AG04450 (cell line): ENCODE measurements at places on chromosomes 2 and 18. TPM values are rescaled to one million over a fixed set of nuclear protein-coding genes. Genes with fewer than 3 reads are reported as not detected.
A peak's percentile ranks its signal among the peaks of the same experiment; 100 is the strongest.

GRCh38 chr2:6314218-6314960 is 551.3 kb downstream of the CMPK2 start:
- DNase-seq = no peak

GRCh38 chr2:44598330-44599119 is 236.8 kb downstream of the CAMKMT start:
- no peak for DNase-seq

DNA sequence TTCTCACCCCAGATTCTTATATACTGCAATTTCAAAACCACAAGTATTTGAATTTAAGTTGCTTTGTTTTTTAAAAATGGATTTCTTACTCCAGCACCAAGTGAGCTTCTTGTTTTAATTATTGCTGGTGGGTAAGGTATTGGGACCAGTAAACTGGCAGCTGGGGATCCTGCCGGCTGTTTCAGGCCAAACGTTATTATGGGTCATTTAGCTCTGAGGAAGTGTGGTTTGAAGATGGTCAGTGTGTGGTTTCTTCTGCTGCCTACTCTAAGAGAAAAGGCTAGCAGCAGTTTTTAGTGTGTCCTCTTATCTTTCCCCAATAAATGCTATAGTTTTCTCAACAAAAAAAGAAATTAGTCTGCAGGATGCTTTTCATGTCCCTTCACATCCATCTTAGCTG is 30.6 kb downstream of the CFAP221 start:
- no peak for DNase-seq

DNA sequence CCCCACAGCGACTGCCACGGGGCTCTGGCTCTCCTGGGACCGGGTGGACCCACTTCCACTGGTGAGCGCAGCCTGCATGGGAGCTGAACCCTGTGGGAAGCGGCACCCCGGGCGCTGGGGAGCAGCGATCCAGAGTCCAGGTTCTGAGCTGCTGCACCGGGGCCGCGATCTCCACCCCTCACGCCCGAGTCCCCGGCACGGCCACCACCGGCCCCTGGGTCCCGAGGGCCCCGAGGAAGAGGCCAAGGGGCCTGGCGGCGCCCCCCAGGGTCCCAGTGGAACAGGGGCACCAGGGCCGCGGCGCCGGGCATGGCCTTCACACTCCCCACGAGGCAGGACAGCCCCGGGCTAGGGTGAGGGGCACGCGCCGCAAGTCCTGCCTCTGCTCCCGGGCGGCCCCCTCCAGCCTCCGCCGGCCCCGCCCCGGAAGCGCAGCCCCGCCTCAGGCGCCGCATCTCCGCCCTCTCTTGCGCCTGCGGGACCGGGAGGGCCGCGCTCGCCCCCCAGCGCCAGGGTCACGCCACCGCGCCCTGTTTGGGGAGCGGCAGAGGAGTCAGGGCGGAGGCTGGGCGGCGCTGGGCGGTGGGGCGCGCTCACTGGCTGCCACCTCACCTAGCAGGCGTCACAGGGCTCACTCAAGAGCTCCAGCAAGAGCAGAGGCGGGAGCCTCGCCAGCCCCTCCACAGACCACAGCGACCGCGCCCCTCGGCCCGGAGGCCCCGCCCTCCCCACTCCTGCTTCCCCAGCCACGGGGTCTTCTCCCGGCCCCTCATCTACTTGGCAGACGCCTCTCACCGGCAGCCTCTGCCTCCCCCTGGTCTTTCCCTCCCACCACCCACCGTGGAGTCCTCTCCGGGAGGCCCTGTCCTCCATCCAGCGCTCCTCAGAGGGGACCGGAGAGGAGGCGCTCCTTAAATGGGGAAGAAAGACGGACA is 26.8 kb downstream of the THAP4 start:
- peak; percentile 32 for DNase-seq

DNA sequence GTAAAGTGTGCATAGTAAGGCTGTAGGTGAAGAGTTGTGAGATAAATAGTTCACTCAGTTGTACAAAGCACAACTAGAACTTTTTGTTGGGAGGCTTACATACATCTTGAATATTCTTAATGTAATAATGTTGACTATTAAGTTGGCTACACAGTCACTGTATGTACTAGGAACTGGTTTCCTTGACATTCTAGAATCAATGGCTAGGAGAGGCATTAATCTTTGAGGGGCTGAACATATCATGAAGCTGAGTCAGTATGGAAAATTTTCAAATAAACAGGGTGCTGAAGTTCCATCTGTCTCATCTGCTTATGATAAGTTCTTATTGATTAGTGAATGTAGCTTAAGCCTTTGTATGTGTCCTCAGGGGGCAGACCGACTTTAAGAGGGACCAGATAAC is 23.4 kb downstream of the METTL21A start:
- DNase-seq = no peak

DNA sequence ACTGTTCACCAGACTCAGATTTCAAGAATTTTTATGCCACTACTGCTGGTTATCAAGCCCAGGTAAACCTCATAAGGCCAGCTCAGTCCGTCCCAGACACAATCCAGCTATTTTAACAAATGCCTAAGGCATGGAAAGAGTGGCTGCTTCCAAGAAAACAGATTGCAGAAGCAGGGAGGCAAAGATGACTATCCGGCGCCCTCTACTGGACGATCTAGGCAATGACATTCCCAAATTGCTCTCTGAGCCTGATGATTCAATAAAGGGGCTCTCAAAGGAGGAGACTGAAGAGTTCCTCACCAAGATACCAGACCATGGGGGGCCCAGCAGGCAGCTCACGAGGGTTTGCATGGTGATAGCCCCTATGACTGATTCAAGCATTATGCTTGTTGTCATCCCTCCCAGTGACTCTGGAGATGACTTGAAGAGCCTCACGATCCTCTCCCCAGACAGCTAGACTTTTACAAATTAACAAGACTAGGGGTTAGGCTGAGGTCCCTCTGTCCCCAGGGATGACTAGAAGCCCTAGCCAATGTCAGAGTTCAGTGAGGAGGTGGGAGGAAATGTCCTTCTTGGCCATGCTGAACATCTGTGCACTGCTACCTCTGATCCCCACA is 25.0 kb downstream of the SERPINB8 start:
- DNase-seq = peak; percentile 34

- no peak for DNase-seq
Measured at GRCh38 chr2:29398384-29399237, 283.4 kb downstream of the CLIP4 start.

DNA sequence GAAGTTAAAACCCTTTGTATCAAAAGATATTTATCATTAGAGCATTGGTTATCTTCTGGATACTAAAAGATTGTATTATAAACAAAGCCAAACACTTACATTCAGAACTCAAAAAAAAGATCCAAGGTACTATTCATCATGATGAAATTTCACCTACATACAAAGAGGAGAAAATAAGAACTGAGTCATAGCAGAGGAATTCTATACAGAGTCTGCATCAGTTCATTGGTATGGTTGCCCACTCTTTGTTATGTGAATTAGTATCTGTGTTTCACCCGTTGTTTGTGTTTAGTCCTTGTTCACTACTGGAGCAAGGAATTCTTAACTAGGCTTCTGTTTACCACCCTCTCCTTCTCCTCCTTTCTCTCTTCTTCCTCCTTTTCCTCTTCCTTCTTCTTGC is 157.9 kb downstream of the LNPK start:
- DNase-seq = peak; percentile 47

GRCh38 chr2:107731435-107731834 is 95.3 kb upstream of the RGPD4 start:
- DNase-seq = no peak

GRCh38 chr2:38474715-38475566 is 97.9 kb upstream of the ATL2 start:
- DNase-seq = no peak

DNA sequence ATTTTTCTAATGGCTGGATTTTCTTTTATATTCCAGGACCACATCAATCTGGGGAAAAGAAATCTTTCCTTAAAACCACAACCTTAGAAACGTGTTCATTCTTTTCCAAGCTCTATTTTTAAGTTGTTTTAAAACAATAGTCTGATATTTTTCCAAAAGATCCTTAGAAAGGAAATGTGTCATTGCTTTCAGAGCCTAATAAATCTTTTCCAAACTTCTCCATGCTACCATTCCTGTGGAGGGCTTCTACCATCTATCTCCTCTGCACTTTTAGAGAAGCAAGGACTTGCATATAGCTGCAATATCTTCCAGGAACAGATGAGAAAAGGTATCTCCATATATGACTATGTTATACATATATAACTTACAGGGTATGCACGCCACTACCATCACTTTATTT is 21.2 kb downstream of the WDFY1 start:
- no peak for DNase-seq

DNA sequence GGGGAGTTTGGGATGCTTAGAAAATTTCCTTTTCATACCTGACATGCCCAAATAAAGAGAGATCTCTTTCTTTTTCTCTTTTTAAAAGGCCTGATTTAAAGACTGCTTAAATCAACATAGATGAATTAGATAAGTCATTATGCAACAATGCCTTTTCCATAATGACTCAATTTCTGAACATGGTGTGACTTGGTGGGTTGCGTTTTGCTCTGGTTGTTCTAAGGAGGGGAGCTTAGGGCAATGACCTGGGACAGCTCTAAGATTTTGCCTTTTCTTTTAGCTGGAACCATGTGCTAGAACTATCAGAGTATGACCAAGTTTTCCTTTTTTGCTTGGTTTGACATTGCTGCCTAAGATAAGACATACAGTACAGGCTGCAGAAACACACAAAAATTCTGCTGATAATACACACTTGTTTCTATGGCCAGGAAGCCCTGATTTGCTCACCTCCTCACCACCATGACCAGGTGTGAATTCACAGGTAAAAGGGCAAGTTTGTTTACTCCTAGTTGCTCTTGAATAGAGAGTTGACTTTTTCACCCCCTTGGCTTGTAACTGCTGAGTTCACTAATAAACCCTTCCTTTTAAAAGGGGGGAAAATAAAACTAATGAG is 58.1 kb upstream of the IL1RL1 start:
- DNase-seq = no peak

GRCh38 chr2:215949991-215950404 is 63.4 kb downstream of the MREG start:
- DNase-seq = no peak

GRCh38 chr2:189578272-189578950 is 2.2 kb downstream of the SLC40A1 start:
- no peak for DNase-seq

DNA sequence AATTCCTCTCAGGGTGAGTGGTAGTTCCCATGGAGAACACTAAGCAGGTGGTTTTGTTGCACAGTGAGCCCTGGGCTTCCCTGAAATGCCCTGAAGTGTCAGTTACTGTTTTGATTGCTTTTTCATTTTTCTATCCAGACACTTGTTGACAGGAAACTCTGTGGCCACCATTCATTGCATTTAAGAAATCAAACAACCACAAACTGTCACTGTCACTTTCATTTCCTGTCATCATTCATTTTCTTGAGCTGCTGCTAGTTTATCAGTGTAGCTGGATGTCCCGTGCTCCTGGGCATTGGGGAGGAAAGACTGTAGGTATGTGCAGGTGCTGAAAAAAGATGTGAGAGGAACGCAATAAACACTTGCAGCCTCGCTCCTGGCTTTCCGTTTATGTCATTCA is 891.6 kb upstream of the ZEB2 start:
- DNase-seq = no peak

GRCh38 chr18:35729991-35730668 is 148.6 kb downstream of the GALNT1 start:
- DNase-seq = no peak

DNA sequence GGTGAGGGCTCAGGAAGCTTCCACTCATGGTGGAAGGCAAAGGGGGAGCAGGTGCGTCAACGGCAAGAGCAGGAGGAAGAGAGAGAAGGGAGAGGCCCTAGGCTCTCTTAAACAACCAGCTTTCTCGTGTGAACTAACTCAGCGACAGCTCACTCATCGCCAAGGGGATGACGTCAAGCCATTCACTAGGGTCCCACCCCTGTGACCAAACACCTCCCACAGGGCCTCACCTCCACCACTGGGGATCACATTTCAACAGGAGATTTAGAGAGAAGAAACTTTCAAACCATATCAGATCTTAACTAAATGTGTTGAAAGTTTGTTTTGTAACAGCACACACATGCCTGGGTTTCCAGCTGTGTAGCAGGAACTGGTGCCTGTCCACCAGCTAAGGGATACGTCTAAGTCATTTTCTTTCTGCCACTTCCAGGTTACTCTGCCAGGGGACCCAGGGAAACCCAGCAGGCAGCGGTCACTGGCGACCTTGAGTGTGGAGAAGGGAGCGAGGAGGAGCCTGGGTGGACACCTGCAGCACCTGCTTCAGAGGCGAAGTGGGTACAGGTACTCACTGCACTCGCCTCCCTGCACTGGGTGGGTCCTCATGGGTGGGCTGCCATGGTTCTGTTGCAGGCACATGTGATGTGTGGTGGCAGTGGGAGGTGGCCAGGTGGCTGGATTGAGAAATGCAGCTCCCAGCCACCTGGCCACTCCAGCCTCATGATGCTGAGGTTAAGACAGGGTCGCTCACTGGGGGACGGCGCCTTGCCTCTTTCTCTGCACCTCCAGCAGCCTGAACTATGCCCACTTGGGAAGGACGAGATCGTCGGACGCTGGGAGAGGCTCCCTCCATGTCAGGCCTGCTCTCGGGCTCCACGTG is 8.4 kb upstream of the GPC1 start:
- no peak for DNase-seq

GRCh38 chr18:58400331-58400870 is 228.5 kb downstream of the ALPK2 start:
- DNase-seq = no peak

DNA sequence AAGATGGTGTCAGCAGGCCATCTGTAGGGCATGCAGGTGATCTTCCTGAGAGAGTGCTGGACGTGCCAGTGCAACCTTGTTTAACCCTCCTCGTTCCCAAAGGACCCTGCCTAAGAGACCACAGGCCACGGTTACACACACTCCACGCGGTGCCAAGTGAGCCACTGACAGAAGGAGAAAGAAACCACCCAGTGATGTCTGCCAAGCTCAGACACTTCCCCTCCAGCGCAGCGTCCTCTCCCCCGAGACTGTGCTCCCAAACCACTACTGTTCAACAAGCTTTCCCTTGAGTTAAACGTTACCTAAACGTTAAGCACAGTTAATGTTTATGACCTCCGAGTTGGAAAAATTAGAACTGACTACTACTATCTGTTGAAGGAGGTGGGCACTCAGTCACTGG is 119.1 kb upstream of the NCK2 start:
- no peak for DNase-seq

- DNase-seq = no peak
Measured at GRCh38 chr18:69948919-69949537, 1.4 kb upstream of the CD226 start.

- DNase-seq = no peak
Measured at GRCh38 chr2:112699984-112700667, 20.7 kb upstream of the NT5DC4 start.

GRCh38 chr2:16332681-16333557 is 332.7 kb downstream of the CYRIA start:
- DNase-seq = no peak

- no peak for DNase-seq
Measured at GRCh38 chr2:25032901-25033300, 9.0 kb upstream of the EFR3B start.

The DSG2 gene
- polyA plus RNA-seq = 0.56 and 0.84 TPM in 2 replicates

The ABHD1 gene
- 0.10 TPM in 1 of 2 replicates, not detected in the other for polyA plus RNA-seq

The RPRM gene
- not detected in 2 replicates for polyA plus RNA-seq

The SESTD1 gene
- polyA plus RNA-seq = 21.6 and 24.3 TPM in 2 replicates

The CRYBA2 gene
- 0.19 TPM in 1 of 2 replicates, not detected in the other for polyA plus RNA-seq

The RESP18 gene
- polyA plus RNA-seq = not detected in 2 replicates

The CIB4 gene
- polyA plus RNA-seq = not detected in 2 replicates

The GORASP2 gene
- 173 and 222 TPM in 2 replicates for polyA plus RNA-seq

The OSR1 gene
- 13.5 and 14.0 TPM in 2 replicates for polyA plus RNA-seq

The SNED1 gene
- polyA plus RNA-seq = 1.6 and 2.4 TPM in 2 replicates

The MALL gene
- polyA plus RNA-seq = 0.48 and 0.63 TPM in 2 replicates

The SLC11A1 gene
- 0.04 TPM in 1 of 2 replicates, not detected in the other for polyA plus RNA-seq

The LBH gene
- polyA plus RNA-seq = 381 and 463 TPM in 2 replicates

The NEU4 gene
- polyA plus RNA-seq = not detected in 2 replicates

The NEMP2 gene
- polyA plus RNA-seq = 3.5 and 7.3 TPM in 2 replicates

The IRS1 gene
- 32.9 and 36.6 TPM in 2 replicates for polyA plus RNA-seq

The PDCL3 gene
- polyA plus RNA-seq = 17.0 and 19.2 TPM in 2 replicates

The RAB3GAP1 gene
- 42.6 and 47.5 TPM in 2 replicates for polyA plus RNA-seq
